ENCODE measurements at places on chromosomes 3 and 15.

DNA sequence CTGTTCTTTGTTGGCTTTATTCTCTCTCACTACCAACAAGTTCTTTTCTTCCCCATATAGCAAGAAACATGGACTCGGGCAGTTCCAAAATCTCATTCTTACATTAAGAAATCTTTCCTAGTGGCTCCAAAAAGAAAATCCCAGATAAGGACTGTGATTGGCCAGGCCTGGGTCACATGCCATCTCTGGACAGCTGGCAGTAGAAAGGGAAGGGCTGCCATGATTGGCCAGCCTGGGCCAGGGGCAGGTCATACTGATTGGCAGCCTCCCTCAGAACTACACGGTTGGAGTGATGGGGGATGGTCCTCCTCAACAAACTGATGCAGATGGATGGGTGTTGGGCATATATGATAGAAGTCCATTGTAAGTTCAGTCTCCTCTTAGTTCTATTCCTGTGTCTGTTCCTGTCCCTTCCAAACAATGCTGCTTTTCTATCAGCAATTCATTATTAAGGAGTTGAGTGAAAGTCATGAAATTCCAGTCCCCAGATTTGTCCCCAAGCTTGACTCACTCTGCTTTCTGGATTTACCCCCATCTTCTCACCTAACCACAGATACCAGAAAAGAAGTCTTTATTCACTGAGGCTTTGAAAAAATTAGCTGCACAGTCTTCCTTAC lies 175.5 kb downstream of the ATG7 start:
- no peak for DNase-seq

DNA sequence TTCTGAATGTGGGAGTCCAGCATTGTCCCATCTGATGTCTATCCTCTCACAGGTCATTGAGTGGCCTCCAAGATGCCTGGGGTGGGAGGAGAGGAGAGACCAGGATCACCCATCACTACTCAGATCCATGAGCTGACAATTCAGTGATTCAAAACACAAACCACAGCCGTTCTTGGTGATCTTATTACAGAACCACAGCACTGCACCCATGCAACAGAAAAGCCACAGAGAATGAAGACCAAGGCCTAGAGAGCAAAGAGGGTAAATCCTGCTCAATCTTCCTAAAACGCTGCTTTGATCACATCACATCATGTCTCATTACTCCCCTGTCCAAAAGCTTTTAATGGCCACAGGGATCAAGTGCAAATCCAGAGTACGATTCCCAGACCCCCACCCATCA lies 23.5 kb downstream of the ANP32A start:
- DNase-seq, result no peak

GRCh38 chr3:194404365-194405140 lies 5.5 kb upstream of the GP5 start:
- DNase-seq, result peak; percentile 71

- peak; percentile 79 for DNase-seq
Observed at GRCh38 chr15:63093486-63094205, 28.0 kb upstream of the LACTB start.

- peak; percentile 42 for DNase-seq
Observed at GRCh38 chr3:163821841-163822240, 1256.5 kb downstream of the SI start.

DNA sequence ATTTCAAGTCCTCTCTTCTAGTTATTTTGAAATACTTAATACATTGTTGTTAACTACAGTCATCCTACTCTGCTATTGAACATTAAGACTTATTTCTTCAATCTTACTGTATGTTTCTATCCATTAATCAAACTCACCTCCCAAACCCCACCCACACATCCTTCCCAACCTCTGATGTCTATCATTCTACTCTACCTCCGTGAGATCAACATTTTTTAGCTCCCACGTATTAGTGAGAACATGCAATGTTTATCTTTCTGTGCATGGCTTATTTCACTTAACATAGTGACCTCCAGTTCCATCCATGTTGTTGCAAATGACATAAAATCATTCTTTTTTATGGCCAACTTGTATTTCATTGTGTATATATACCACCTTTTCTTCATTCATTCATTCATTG lies 236.6 kb upstream of the CTNNB1 start:
- DNase-seq, result no peak

DNA sequence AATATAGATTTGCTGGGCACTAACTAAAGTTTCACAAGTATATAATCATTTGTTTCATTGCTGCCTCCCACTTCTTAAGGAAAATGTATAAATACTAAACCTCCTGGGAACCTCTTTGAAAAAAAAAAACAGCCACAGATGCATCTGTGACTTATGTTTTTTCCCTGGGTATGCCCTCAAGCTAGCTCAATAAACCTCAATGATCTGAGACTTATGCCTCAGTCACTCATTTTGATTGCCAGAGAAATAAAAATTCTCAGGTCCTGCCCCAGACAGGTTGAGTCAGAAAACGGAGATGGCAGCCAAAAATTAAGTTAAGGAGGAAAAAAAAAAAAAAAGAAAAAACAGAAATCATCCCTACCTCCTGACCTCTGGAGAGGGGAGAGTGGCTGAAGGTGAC lies 22.1 kb downstream of the ILDR1 start:
- DNase-seq, result no peak

DNA sequence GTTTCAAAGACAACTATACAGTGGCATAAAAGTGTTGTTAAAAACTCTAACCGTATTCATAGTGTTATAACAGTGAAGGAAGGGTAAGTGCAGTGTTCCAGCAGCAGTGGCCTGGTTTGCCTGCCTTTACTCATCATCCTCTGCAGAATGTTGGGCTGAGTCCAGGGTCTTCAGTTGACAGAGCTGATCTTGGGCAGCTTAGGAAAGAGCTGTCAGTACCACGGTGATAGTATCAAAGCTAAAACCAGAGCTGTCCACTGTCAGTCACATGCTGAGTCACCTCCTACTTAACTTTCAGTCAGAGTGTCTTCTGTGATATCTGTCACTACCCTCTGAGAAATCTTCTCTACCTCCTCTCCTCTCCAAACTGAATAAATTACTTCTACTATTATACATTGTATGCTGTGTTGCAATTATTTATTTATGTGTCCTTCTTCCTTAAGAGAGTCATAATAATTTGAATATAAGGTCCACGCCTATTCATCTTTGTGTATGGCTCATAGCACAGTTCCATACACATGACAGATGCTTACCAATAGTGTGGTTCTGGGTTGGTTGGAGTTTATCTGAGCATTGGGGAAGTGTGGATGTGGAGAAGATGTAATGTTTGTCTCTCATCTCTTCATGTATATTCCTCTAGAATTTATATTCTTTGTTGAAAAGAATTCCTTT lies 242.1 kb downstream of the ZIC1 start:
- peak; percentile 6 for DNase-seq

DNA sequence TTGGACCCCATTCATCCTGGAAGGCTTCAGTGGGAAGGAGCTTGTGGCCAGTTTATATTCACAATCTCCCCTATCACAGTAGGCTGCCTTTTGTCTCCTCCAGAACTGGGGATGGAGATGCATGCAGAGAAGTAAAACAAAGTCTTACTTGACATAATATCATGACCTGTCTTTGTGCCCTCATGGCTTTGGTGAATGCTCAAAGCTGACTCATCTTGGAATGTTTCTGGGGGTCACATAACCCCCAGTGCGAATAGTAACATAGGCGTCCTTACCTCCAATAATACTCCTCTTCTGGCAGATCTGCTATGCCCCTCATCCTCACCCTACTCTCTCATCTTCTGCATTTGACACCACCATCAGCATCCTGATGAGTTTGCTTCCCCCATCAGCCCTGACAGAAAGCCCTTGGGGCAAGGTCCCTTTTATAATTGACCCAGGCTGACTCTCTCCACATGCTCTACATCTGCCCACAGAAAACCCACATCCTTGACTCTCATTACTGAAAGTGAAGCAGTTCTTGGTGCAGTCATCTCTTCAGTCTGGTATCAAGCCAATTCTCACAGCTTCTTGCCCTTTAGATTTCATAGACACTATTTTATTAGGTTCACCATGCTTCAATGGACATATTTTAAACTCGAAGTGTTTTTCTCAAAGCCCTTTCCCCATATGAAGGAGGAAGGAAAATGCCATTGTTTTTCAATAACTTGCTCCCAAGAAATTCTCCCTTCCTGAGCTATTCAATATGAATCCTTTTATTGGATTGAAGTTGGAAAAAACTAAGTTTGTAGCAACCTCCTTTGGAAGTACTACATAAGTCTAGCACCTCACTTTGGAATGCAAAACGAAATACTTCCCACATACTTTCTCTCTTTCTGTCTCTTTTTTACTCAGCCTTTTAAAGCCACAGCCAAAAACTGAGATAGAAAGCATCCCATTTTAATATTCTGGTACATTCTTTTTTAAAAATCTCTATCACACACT lies 36.6 kb downstream of the OSTN start:
- DNase-seq, result no peak

GRCh38 chr15:29665444-29666003 lies 156.7 kb downstream of the TJP1 start:
- DNase-seq, result no peak

- DNase-seq, result no peak
Observed at GRCh38 chr15:29638781-29639180, 183.5 kb downstream of the TJP1 start.

DNA sequence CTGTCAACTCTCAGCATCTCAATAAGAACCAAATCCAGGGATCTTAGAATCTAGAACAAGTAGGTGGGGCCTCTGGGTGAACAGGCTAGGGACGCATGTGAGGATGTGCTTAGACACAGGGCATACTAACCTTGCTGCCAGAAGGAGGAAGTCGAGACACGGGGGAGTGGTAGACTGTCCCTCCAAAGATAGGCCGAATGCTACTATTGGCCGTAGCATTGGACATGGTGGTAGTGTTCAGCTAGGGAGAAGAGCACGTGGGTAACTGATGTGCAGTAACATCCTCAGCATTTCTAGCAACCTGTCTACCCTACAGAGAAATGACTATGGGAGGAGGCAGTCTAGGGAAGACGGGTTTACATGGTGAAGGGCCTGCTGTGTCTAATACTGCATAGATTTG lies 15.6 kb downstream of the RCCD1 start:
- no peak for DNase-seq

DNA sequence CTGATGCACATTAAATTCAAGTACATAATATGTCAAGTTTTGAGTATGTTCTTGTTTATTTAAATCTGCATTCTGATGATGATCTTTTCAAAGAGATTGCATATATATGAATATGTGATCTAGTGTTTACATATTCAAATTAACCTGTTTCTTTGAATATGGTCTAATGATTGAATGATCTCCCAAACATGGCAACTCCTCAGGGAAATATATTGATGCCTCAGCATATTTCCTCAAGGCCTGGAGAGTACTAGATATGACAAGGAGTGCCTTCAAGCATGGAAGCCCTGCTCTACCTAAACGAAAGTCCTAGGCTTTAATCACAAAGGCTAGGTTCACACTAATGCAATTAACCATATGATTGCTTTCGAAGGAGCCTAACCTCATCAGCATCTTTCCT lies 532.8 kb downstream of the ZIC1 start:
- no peak for DNase-seq

GRCh38 chr3:4834403-4834866 lies 144.8 kb upstream of the BHLHE40 start:
- no peak for DNase-seq

- peak; percentile 48 for DNase-seq
Observed at GRCh38 chr3:153291059-153291685, 129.1 kb downstream of the RAP2B start.

DNA sequence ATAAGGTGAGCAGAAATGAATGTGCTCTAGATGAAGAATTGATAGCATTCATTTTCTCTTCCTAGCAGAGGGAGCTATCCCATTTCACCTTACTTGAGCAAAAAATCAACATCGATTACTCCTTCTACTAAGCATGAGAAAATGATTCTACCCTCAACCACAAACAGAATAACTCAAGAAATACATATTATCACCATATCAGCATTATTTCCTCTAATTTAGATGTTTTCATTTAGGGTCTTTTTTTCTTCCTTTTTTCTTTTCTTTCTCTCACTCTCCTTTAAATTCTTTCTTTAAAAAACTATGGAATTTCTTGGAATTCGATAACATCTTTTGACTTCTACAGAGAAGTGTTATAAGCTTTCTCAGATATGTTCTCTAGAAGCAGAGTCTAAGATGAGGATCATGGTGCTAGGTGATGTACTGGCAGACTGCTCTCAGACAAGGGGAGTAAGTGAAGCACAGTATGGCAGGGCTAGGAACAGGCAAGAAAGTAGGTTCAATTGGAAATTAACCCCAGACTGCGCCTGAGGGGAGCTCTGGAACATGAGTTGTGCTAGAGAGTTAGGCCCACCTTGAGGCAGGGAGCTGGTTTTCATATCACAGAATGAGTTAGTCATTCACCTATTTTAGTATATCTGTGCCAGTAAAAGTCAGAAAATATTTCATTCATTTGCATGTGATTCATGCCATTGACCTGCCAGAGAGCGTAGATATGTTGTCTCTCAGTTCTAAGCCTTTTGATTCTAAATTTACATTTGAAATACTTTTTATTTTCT lies 279.2 kb upstream of the KCNH8 start:
- no peak for DNase-seq

GRCh38 chr15:88759872-88760271 lies 43.4 kb upstream of the ACAN start:
- no peak for DNase-seq

DNA sequence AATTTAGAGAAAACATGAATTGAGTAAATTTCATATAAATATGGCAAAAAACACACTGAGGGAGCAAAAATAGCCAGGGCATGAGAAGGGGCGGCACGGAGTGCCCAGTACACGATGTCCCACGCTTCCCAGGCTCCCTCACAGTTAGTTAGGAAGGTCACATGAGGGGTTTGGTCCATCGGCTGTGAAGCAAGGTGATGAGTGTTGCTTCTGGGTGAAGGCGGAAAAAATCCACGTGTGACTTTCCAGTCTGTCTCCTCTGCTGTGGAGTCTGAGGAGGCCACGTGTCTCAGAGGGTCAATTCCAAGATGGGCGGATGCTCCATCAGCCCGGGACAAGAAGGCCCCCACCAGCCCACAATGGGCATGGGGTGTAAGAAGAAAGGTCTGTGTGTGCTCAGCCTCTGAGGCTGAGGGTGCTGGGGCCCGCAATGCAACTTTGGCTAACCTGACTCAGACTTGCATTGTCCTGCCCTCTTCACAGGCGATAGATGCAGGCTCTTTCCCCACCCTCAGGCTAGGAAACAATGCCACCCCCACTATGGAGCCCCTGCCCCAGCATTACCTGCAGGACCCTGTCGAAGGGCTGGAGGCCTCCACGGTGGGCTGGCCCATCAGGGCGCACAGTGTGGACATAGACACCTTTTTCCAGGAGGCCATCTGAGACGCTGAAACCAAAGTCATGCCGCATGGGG lies 45.7 kb downstream of the GRIP2 start:
- no peak for DNase-seq

All from RKO (cell line).